ENCODE measurements at places on chromosomes 16 and 17.

DNA sequence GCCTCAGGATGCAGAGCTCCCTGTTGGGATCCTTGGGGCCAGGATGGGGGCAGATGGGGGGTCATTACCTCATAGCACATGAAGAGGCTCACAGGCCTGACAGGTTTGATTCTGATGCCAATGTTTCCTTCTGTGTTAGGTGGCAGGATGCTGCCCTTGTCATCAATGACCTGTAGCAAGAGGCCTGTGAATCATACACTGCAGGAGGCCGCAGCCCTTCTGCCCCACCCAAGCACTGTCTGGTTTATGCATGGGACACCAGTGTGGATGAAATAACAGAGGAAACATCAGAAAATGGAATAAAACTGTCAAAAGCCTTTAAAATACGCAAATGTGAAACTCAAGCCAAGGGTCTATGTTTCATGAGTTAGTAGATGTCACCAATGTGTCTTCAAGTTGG lies 60.5 kb upstream of the ACSM2B start:
- no peak for DNase-seq

GRCh38 chr16:26992666-26993349 lies 73.9 kb upstream of the C16orf82 start:
- no peak for DNase-seq

DNA sequence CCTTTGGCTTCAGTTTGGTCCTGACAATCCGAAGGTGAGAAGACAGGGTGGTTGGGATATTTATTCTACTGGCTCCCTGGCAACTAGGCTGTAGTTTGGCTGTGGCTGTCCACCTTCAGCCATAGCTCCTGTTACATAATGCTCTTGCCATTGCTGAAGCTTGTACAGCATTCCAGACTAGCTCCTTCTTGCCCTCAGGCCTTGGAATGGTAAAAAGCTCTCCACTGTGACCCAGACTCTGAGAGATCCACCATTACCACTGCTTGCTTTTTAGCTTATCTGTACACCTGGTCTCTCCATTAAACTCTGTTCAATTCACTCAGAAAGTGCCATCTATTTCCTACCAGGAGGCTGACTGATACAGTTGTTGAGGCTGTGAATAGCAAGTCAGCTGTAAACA lies 231.8 kb upstream of the MON1B start:
- DNase-seq = no peak

- no peak for DNase-seq
These were observed 233.7 kb upstream of the SDK2 start for GRCh38 chr17:73877962-73878361.

DNA sequence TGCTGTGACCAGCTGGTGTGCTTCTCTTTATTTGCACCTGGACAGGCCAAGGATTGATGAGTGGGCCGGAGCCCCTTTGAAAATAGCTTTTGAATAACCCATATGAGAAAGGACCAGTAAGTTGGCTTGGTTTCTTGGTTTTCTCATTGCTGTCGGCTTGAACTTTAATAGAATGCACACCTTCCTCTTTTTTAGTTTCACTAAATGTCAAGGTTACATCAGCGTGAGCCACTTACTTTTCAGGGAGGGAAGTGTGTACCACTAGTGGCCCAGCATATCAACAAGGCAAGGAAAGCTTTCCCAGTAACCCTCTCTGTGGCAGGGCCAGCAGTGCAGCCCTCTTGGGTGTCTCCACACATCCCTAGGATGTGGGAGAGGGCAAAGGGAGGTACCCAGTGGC lies 433.3 kb downstream of the CA10 start:
- no peak for DNase-seq

DNA sequence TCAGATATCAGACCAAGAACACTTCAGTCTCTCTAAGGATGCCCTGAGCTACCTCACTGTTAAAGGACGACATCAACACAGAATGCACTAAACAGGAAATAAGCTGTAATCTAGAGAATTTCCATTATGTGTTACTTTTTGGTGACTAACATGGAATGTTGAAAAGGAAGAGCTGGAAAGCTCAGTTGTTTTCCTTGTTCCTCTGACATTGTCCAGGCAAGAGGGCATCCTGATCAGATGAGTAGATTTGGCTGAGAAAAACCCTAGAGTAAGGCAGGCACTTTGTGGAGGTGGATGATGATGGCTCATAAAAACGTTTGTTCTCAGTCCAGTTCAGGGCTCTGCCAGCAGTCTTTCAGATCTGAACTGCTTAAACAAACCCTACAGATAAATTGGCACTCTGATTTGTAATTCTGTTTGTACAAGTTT lies 34.0 kb downstream of the DGKE start:
- DNase-seq = no peak

DNA sequence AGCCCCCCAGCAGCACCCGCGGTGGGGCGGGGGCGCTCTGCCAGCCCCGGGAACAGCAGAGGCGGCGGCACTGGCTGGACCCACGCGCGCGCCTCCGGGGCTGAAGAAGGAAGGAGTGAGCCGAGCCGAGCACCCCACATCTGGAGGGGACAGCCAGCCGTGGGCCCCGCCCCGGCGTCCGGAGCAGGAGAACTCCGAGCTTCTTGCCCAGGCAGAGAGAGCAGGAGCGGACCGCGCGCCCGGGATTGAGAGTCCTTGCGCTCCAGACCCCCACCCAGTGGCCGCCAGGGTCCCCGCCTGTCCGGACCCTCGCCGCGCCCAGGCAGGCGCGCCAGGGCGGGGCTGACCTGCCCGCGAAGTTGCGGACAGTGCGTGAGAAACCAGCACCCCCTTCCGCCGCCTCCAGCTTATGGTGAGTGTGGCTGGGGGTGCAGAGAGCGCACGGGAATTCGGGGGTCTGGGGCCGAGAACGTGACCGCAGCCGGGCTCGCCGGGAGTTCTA lies 921.9 kb upstream of the EEF2KMT start:
- no peak for DNase-seq

Measured in stimulated activated CD8-positive, alpha-beta memory T cell treated with anti-CD3 and anti-CD28 coated beads, Interleukin-15, amount 100 ng/mL, for 24 hours (primary cell).